ENCODE measurements at places on chromosomes 3 and 15.

DNA sequence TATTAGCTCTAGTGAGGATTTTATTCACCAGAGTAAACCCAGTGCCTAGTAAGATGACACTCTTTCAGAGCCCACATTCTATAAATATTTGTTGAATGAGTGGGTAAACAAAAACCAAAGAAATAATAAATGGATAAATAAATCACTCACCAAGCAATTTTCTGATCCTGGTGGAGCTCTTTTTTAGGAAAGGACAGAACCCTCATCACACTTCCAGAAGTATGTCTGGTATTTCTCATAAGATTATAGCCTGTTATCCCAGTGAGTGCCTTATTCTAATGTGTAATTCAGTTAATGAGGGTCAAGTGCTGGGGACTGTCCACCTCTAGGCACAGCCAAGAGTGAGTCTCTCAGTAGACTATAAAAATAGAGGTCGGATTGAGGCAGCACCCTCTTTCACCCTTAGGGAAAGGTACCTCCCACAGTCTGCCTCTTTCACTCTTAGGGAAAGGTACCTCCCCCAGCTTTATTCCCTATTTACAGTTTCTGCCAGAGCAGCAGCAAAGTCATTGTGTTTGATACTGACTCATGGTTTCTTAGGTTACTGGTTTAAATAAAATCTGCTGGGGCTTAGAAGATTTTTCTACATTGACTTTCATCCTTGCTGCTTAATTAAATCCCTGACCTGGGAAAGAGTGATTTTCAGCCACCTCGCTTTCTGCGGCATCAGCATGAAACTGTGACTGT, 145.0 kb downstream of the STAC start:
- no peak for DNase-seq

- DNase-seq = no peak
Measured at GRCh38 chr3:55203546-55203945, 275.7 kb upstream of the LRTM1 start.

DNA sequence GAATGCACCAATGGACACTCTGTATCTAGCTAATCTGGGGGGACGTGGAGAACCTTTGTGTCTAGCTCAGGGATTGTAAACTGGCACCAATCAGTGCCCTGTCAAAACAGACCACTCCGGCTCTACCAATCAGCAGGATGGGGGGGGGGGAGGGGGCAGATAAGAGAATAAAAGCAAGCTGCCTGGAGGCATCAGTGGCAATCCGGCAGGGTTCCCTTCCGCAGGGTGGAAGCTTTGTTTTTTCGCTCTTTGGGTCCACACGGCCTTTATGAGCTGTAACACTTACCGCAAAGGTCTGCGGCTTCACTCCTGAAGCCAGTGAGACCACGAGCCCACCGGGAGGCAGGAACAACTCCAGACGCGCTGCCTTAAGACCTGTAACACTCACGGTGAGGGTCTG, 827.1 kb downstream of the PLOD2 start:
- no peak for DNase-seq

DNA sequence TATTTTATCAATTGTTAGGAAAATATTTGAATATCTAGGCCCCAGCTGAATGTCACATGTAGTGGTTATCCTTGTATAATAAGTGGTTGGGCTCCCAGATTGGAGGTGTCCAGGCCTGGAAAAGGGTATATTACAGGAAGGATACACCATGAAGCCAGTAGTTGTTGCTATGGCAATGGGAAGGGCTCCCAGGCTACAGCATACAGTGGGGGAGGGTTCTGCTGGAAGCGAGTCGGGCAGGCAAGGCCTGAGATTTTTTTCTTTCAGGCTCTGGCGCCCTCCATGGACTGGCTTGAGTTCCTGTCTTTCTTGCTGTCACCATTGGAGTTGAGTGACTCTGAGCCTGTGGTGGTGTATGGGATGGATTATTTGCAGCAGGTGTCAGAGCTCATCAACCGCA, 8.9 kb downstream of the ECE2 start:
- peak; percentile 34 for DNase-seq

GRCh38 chr3:33372218-33373081, 67.8 kb downstream of the UBP1 start:
- peak; percentile 27 for DNase-seq

DNA sequence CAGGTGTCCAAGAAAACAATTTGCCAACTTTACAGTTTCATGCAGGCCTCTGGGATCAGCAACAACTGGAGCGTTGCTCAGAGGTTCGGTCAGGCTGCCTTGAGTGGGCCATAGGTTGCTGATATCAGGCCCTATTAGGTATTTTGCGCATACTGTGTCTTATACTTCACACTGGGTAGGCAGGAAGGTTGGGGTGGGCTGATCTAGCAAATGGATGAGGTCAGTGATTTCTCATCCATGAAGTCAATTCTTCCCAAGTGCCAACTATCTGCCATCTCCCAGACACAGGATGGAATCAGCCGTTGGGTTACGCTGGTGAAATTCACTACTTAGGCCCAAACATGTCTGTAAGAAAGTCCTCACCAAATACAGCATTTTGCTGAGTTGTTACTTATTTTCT, 77.6 kb downstream of the SLC7A14 start:
- DNase-seq = no peak

- DNase-seq = no peak
Measured at GRCh38 chr3:33313331-33313730, 36.1 kb downstream of the FBXL2 start.

GRCh38 chr3:188526057-188526456, 372.1 kb downstream of the LPP start:
- DNase-seq = no peak

Data from activated naive CD4-positive, alpha-beta T cell treated with anti-CD3 and anti-CD28 coated beads, Interleukin-2, amount 50 U/mL, for 72 hours (primary cell).